Mesendoderm (in vitro differentiated cells): ENCODE measurements at places on chromosomes 2 and 18.
A peak's percentile ranks its signal among the peaks of the same experiment; 100 is the strongest.

GRCh38 chr2:11582862-11583752 is 49.3 kb downstream of the GREB1 start:
- no peaks in the 10 kb centered on the region for H3K27me3 ChIP-seq
- H3K27ac ChIP-seq, result peak overlapping the region; percentile 55
- H3K4me1 ChIP-seq, result peaks cover 6% of the 10 kb centered on the region

DNA sequence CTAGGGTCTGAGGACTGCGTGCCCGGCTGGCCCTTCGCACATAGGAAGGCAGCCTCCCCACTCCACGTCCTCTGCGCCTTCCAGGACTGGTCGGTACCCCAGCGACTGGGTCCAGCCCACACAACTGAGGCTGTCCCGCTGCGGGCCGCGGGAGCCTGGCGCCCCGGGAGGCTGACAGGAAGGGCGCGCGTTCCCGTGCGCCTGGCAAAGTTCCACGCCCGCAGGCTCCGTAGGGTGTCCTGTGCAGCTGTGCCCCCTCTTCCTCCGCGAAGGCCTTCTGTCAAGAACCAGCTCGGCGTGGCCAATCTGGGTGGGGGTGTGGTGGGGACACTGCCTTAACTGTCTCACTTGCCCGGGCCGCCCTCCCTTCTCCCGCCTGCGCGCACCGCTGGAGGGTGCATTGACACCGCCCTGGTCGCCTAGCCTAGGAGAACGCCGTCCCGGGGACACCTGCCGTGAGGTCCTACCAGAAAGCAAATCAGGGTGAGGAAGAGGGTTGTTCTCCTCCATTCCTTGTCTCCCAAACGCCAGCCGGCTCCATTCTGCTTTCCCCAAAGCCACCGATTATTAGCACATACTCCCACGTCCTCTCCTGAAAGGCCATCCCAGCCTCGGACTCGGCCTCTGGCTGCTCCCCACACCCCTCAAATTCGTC is 618 bp upstream of the LYPD1 start:
- H3K27me3 ChIP-seq, result no peaks in the 10 kb centered on the region
- peak overlapping the region; percentile 8 for H3K4me3 ChIP-seq
- H3K4me1 ChIP-seq, result peaks cover 11% of the 10 kb centered on the region
- peak overlapping the region; percentile 33 for H3K27ac ChIP-seq
- no peak for DNase-seq

DNA sequence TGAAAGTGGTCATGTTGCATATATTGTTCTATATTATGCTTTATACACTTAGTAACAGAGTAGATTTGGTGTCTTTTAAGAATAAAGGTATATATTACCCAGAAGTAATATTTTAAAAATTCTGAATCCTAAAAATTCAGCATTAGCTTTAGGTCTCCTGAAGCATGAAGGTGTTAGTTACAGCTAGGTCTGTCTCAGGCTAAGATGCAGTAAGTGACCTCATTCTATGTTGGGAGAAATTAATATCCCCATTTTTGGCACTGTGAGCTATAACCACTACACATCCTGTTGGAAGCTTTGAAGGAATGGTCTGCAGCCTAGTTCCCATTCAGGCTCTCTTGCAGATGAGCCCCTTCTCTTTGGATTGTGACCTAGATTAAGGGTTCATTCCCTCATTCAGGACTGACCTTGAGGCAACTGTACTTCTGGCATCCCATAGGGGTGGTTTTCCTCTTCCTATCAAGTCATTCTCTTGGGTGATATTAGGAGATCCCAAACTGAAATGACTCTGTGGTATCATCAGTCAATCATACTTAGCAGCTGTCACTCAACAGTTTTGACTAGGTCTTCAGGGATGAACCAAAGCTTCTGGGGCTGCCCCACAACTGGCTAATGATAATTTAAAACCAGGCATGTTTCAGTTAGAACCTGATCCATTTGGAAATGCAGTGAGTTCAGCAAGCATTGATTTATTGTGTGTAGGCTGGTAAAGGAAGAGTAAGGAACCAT is 117.7 kb downstream of the GPD2 start:
- H3K4me3 ChIP-seq, result no peak overlapping the region
- no peak overlapping the region for H3K27ac ChIP-seq
- no peak for DNase-seq
- no peaks in the 10 kb centered on the region for H3K4me1 ChIP-seq
- H3K36me3 ChIP-seq, result peaks cover 2% of the 10 kb centered on the region

DNA sequence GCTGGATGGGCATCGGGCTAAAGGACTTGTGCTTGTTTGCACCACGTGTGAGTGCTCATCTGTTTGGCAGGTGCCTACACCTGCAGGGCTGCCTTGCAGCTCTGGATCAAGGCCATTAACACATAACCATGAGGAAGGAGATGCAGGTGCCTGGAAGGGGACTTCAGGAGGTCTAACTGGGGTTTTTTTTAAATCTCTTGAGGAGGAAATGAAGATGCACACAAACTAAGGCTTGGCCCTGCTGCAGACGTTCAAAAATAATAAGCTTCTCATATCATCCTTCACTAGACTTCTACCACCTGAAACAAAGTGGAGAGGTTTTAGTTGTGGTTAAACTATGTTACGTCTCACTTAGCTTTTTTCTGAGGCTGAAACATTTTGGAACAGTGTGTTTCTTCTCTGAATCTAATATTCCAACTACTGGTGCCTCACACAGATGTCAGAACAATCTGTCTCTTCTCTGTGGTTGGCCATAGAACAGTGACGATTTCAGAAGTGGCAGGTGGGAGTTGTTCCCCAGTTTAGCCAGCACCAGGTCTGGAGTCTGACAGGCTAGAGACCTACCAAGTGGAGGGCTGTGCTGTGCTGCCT is 36.5 kb downstream of the BCL2L11 start:
- H3K4me3 ChIP-seq, result no peak overlapping the region
- DNase-seq, result no peak
- H3K27me3 ChIP-seq, result no peaks in the 10 kb centered on the region

DNA sequence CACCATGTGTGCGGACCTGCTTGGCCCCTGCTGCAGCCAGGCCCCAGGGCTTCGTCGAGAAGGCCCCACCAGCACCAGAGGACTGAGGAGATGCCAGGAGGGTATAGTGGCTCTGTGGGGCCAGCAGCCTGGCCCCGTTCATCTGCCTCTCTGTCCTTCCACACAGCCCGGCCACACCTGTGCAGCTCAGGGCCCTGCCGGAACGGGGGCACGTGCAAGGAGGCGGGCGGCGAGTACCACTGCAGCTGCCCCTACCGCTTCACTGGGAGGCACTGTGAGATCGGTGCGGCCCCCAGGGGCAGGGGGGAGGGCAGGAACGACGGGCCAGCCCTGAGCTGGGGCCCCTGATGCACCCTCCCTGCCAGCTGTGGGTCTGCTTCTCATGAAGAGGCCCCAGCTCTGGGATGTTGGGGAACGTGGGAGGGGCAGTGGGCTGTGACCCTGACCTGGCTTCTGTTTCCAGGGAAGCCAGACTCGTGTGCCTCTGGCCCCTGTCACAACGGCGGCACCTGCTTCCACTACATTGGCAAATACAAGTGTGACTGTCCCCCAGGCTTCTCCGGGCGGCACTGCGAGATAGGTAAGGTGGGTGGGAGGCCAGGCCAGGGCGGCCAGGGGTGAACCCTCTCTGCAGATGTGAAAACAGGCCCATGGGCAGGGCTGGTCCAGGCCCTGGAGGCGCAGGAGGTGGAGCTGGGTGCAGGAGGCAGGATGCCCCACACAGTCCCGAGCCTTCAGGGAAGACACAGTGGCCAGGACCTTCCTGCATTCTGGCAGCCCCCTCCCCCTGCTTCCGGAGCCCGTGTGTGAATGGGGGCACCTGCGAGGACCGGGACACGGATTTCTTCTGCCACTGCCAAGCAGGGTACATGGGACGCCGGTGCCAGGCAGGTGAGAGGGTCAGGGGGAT is 50.3 kb downstream of the MTERF4 start:
- DNase-seq, result no peak
- no peaks in the 10 kb centered on the region for H3K36me3 ChIP-seq
- no peaks in the 10 kb centered on the region for H3K4me1 ChIP-seq
- no peaks in the 10 kb centered on the region for H3K27me3 ChIP-seq

DNA sequence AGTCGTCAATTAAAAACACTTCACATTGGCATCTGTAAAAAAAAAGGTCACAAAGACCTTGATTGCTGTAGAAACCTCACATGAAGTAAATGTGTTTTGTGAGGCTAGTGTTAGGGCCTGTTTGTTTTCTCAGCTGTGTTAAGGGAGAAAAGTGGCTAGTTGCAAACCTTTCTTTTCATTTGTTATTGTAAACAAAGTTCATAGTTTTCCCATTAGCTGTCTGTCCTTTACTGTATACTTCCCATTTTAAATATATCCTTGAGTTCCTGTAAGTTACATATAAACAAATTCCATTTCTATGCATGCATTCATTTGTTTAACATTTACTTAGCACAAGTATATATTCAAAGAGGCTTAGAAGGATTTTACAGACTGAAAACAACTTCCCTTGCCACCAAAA is 1250.2 kb downstream of the LRP1B start:
- no peak overlapping the region for H3K4me3 ChIP-seq
- no peaks in the 10 kb centered on the region for H3K27me3 ChIP-seq
- no peaks in the 10 kb centered on the region for H3K36me3 ChIP-seq
- DNase-seq, result no peak

- DNase-seq, result no peak
- no peak overlapping the region for H3K27ac ChIP-seq
- no peaks in the 10 kb centered on the region for H3K27me3 ChIP-seq
- H3K36me3 ChIP-seq, result no peaks in the 10 kb centered on the region
These were observed 354.8 kb upstream of the MEIS1 start for GRCh38 chr2:66080127-66080526.

DNA sequence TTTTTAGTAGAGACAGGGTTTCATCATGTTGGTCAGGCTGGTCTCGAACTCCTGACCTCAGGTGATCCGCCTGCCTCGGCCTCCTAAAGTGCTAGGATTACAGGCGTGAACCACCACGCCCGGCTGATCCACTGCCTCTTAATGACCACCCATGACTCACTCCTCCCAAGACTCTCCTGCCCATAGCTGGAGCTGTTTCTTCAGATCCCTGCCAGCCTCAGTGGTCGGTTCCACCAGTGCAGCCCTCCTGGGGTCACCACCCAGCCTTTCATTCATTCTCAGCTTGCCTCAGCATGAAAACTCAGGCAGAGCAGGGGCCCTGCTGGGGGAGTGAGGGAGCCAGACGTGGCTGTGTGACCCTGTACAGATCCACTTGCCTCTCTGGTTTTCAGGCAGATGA is 12.5 kb downstream of the KCNIP3 start:
- no peaks in the 10 kb centered on the region for H3K27me3 ChIP-seq
- H3K4me3 ChIP-seq, result no peak overlapping the region
- no peaks in the 10 kb centered on the region for H3K36me3 ChIP-seq
- H3K4me1 ChIP-seq, result no peaks in the 10 kb centered on the region

GRCh38 chr2:191051177-191051576 is 37.2 kb upstream of the STAT1 start:
- H3K27ac ChIP-seq, result no peak overlapping the region
- H3K27me3 ChIP-seq, result no peaks in the 10 kb centered on the region
- H3K4me3 ChIP-seq, result no peak overlapping the region

- no peaks in the 10 kb centered on the region for H3K36me3 ChIP-seq
- H3K27me3 ChIP-seq, result peaks cover 5% of the 10 kb centered on the region
- no peak overlapping the region for H3K4me3 ChIP-seq
These were observed 3.4 kb upstream of the PLCL1 start for GRCh38 chr2:197801033-197801432.

DNA sequence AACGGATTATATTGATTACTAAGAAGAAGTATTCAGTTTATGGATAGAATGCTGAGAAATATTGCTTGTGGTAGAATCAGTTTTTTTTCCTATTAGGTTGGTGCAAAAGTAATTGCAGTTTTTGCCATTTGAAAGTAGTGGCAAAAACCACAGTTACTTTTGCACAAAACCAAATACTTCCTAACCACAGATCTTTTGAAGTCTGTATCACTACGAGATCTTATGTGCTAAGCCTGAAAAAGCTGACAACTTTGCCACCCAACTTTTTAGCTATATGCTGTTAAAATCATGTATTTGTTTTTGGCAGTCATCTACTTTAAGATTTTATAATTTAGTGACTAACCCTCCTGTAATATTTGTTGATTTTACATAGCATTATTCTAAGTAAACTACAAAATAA is 24.6 kb downstream of the DNAJC10 start:
- H3K36me3 ChIP-seq, result peaks cover 1% of the 10 kb centered on the region
- H3K4me3 ChIP-seq, result no peak overlapping the region
- DNase-seq, result no peak
- no peaks in the 10 kb centered on the region for H3K4me1 ChIP-seq
- H3K27ac ChIP-seq, result no peak overlapping the region
- no peaks in the 10 kb centered on the region for H3K27me3 ChIP-seq

DNA sequence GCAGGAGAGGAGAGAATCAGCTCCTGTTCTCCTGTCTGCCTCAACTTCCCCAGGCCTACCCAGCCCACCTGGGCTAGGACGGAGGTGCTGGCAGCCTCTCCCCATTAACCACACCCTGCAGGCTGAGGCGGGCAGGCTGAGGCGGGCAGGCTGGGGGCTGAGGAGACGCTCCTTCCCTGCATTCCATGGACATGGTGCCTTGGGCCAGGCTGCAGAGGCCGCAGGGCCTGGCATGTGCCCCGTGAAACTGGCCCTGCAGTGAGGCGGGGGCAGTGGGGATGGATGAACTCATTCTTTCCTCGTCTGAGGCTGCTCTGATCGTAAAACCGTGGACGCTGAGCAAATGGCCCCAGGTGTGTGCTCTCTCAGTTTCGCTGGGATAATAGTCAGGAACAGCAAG is 84.7 kb upstream of the LAPTM4A start:
- H3K27me3 ChIP-seq, result no peaks in the 10 kb centered on the region
- no peaks in the 10 kb centered on the region for H3K36me3 ChIP-seq
- H3K4me3 ChIP-seq, result no peak overlapping the region
